Effector CD4-positive, alpha-beta T cell (primary cell): ENCODE measurements at places on chromosomes 1 and 21.
A peak's percentile ranks its signal among the peaks of the same experiment; 100 is the strongest.

DNA sequence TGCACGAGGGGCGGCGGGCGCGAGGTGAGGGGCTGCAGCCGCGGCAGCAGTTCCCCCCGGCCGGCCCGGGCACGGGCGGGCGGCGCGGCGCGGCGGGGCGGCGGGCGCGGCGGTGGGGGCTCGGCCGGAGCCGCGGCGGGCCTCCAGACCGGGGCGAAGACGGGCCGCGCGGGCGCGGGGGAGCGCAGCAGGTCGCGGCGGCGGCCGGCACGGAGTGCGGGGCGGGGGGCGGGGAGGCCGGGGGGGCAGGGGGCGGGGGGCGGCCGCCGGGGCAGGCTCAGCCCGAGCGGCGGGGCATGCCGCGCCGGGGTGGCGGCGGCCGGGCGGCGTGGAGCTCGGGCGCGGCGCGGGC, 311 bp downstream of the IRF2BP2 start:
- DNase-seq: no peak

- DNase-seq: no peak
Observed at GRCh38 chr1:75079538-75080290, 54.5 kb upstream of the LHX8 start.

- DNase-seq: no peak
Observed at GRCh38 chr1:41626146-41626545, 141.7 kb upstream of the EDN2 start.

DNA sequence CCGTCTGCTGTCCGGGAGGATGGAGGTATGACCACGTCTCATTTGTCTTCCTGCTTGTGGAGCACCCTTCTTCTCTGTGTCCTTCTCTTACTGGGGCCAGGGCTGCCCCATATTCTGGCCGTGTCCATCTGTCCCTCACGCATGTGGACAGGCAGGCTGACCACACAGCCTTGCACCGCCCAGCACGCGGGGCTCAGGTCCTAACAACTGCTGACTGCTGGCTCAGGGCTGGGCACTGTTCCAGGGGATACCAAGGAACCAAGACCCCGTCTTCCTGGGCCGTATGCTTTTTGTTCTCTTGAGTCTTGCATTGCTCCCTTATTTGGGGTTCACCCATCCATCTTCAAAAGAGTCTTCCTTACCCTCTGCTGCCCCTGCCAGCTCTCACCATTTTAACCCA, 17.5 kb upstream of the SPSB1 start:
- no peak for DNase-seq

DNA sequence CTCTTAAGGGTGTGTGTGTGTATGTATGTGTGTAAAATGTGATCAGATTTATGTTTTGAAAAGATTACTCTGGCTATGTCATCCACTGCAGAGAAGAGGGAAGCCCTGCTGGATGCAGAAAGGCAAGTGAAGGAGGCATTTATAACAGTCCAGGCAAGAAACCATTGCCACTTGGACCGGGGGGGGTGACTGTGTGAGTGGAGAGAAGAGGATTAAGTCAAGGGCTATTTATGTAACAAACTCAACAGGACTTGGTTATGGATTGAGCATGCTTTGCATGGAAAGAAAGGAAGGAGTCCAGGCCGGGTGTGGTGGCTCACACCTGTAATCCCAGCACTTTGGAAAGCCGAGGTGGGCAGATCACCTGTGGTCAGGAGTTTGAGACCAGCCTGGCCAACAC, 143.0 kb downstream of the URB2 start:
- no peak for DNase-seq

DNA sequence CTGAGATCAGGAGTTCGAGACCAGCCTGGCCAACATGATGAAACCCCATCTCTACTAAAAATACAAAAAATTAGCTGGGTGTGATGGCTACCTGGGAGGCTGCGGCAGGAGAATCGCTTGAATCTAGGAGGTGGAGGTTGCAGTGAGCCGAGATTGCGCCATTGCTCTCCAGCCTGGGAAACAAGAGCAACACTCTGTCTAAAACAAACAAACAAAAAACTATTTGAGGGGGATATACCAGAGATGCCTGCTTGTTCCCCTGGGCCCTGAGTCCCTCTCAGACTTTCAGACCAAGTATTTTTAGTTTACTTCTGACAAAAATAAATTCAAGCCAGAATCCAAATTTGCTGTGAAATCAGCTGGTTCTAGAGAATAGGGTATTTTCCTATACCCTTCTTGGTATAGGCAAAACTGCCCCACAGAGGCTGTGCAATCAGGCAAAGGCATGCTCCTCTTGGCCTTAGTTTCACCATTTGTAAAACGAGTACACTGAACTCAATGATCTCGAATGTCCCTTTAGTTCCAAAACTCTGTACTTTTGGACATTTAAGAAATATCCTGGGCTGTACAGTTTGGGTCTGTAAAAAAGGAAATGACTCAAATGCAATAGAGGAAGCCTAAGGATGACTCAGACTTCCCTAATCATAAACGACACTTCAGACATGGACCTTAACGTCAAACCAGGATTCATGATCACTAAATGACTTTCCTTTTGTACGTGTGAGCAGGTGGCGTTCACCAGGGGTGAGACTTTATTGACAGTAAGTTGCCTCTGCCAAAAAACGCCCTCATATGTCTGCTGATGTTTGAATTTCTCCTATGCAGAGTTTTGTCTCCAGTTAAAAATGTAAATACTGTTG, 16.1 kb downstream of the ENSA start:
- peak; percentile 54 for DNase-seq

DNA sequence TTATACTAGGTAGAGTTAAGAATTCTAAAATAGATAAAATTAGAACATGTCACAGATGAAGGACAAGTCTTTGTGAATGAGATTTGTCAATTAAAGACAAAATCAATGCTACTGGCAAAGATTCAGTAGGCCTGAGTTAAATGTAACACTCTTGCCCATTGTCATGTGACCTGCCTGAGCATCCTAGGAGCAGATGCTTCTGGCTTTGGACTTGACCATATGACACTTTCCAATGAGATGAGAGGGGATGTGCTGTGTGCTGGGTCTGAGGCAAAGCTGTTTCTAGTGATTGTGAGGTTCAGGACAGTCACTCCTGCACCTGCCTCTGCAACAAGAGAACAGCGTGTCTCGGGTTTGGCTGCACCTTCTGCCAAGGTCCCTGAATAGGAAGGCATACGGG, 144.9 kb downstream of the HIVEP3 start:
- DNase-seq: no peak

- no peak for DNase-seq
Observed at GRCh38 chr1:44292651-44293050, 62.4 kb downstream of the ERI3 start.

GRCh38 chr1:22526098-22526497, 37.2 kb upstream of the EPHA8 start:
- DNase-seq: no peak

- DNase-seq: no peak
Observed at GRCh38 chr1:245810789-245811337, 656.1 kb downstream of the KIF26B start.

- no peak for DNase-seq
Observed at GRCh38 chr1:31749785-31750735, 14.1 kb downstream of the ADGRB2 start.

DNA sequence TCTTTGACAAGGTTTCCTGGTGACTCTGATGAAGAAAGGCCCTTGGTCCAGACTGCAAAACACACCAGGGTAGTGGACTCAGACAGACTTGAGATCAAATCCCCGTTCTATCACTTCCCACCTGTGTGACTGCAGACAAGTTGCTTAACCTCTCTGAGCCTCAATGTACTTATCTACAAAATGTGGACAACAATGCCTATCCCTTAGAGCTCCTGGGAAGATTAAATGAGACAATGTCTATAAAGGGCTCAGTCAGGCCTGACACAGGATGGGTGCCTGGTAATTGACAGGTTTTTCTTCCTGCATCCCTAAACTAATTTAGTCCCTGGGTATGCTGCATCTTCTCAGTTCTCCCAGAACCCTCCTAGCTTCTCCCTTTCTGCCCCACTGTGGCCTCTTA, 37.9 kb upstream of the ZBTB40 start:
- DNase-seq: no peak

DNA sequence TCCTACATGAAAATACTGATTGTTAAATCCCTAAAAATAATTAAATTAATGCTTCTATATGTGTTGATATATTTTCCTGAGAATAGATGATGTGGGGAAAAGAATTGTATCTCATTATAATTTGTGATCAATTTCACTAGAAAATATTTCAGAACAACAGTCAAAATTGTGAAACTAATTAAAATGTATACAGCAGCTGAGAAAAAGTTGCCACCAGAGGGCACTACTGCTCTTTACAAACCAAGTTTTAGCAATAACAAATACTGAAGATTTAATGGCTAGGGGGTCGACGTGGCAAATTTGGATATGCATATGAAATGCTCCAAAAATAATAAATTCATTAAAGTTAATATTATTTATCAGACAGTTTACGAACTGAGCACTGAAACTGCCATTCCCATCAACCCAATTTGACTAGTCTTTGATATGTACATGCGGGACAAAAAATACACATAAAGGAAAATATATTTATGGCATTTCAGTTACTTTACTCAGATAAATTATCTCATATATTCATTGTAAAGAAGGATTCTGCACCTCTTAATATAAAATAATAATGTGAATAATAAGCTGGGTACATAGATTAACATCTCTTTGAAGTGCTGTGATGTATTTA, 96.3 kb upstream of the TMPRSS15 start:
- no peak for DNase-seq

DNA sequence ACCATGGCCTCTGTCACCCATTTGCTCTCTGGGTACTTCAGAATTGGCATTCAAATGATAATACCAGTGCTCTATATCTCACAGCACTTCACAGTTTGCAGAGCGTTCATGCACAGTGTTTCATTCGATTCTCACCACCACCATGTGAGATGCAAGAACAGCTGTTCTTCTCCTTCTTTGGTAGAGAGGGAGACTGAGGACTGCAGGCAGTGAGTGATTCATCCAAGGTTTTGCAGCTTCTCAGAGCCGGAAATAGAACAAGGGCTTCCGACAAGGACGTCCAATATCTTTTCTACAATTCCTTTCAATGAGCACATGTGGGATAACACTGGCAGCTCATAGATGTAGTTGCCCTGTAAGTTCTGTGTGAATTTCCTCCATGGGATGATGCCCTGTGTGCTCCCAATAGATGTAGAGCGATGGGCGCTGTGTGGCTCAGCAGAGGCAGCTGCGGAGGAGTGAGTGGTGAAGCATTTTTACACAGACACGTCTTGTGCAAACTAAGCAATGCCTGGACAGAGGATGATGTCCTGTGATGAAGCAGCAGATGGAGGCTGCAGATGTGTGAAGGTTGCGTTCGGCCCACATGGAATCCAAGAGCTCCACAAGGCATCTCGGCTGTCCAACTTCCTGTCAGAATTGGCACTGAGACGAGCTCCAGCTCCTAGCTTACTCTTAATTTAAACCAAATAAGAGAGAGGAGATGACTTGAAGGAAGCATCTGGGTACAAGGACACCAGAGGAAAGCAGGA, 24.9 kb downstream of the MT1HL1 start:
- DNase-seq: no peak

GRCh38 chr1:175155473-175155856, 37.1 kb downstream of the KIAA0040 start:
- DNase-seq: no peak

DNA sequence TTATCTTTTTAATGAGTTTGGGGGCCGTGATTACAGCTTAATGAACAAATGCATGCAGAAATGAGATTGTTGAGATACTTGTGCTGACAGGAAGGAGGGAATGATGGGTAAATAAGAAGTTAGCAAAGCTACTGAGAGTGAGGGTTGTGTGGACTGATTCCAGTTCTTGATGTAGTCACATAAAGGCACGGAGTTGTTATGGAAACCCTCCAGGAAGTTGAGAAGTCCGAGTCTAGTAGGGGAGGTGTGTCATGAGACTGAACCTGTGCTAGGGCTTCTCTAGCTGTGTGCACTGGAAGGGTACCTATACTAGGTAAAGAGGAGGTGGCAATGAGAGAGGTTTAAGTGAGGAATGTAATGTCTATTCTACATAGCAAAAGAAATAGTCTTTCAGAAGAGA, 475.7 kb downstream of the USP25 start:
- DNase-seq: no peak

DNA sequence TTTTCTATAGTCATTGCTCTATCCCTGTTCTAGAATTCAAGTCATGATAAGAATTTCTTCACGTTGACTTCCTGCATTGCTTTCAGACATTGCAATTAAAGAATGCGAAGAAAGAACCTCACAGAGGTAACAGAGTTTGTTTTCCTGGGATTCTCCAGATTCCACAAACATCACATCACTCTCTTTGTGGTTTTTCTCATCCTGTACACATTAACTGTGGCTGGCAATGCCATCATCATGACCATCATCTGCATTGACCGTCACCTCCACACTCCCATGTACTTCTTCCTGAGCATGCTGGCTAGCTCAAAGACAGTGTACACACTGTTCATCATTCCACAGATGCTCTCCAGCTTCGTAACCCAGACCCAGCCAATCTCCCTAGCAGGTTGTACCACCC, 10.6 kb downstream of the APCS start:
- DNase-seq: no peak

DNA sequence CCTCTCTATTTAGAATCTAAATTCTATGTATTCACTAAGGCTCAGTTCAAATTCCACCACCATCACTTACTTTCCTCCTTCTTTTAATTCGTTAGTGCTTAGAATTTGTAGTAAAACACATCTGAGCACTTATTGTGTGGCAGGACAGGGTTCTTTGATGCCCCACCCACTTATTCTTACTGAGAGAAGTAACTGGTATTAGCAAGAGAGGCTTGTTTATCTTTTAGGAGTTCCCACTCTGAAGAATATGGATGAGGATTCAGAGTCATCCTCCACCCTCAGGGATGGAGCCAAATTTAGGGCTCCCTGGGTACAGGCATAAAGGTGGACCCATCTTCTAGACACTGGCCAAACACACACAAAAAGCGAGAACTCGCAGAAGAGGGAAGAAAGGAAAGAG, 11.5 kb upstream of the TAF1A start:
- DNase-seq: no peak

DNA sequence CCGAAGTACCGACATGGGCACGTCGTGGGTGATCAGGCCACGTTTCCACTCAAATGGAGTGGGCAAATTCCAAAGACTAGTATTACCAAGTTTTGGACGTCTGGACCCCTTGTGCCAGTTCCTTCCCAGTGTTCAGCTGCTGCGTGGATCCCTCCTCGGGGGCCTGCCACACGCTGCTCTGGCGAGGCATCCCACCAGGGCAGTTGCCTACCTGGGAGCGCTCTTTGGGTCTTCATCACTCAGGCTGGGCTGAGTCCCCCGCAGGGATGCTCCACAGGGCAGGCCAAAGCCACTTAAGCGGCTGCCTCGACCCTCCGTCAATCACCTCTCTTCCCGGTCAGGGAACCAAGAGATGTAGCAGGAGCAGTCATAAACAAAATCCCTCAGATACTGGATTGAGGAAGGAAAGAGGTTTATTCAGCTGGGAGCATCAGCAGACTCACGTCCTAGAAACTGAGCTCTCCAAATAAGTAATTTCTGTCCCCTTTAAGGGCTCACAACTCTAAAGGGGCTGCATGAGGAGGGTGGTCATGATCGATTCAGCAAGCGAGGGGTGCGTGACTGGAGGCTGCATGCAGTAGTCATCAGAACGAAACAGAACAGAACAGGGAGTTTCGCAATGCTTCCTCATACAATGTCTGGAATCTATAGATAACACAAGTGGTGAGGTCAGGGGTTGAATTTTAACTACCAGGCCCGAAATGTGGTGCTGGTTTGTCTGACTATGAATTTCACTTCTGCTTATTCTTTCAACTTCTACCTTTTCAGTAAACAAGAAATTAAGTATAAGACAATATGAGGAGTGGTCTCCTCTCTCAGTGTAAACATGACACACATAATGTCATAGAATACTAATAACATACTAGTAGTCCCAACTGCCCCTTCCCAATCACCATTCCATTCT, 998.6 kb upstream of the NCAM2 start:
- DNase-seq: no peak
